Activated CD8-positive, alpha-beta memory T cell treated with anti-CD3 and anti-CD28 coated beads for 36 hours (primary cell): ENCODE measurements at places on chromosomes 12 and 14. TPM values are rescaled to one million over a fixed set of nuclear protein-coding genes. Genes with fewer than 3 reads are reported as not detected.

MARCHF9 gene
- 27.6 TPM for total RNA-seq

TTC9 gene
- total RNA-seq, result 5.6 TPM

HRK gene
- not detected for total RNA-seq

COCH gene
- total RNA-seq, result 3.1 TPM

NKX2-8 gene
- not detected for total RNA-seq

ADAM21 gene
- 0.27 TPM for total RNA-seq

TAS2R30 gene
- total RNA-seq, result 1.0 TPM

OTX2 gene
- not detected for total RNA-seq

ASCL1 gene
- not detected for total RNA-seq

SPX gene
- total RNA-seq, result 0.51 TPM

TC2N gene
- 18.5 TPM for total RNA-seq

IFNG-AS1 gene
- 0.46 TPM for total RNA-seq

USP15 gene
- 86.6 TPM for total RNA-seq

FAM181A gene
- total RNA-seq, result not detected

HPD gene
- not detected for total RNA-seq

TBPL2 gene
- total RNA-seq, result not detected

ACOT6 gene
- not detected for total RNA-seq

GPRC5A gene
- total RNA-seq, result not detected

CMTM5 gene
- not detected for total RNA-seq

B3GNT4 gene
- total RNA-seq, result 0.46 TPM

UNC119B gene
- total RNA-seq, result 29.8 TPM

IL26 gene
- 0.50 TPM for total RNA-seq

KCNJ8 gene
- not detected for total RNA-seq

KLHL33 gene
- total RNA-seq, result 0.11 TPM

CCDC196 gene
- not detected for total RNA-seq

MYF5 gene
- total RNA-seq, result not detected

CATSPERB gene
- total RNA-seq, result not detected

TAS2R8 gene
- not detected for total RNA-seq
